ENCODE measurements at places on chromosomes 7 and 10.

- no peak for DNase-seq
These were observed 242.2 kb downstream of the TSPAN12 start for GRCh38 chr7:120615703-120616102.

DNA sequence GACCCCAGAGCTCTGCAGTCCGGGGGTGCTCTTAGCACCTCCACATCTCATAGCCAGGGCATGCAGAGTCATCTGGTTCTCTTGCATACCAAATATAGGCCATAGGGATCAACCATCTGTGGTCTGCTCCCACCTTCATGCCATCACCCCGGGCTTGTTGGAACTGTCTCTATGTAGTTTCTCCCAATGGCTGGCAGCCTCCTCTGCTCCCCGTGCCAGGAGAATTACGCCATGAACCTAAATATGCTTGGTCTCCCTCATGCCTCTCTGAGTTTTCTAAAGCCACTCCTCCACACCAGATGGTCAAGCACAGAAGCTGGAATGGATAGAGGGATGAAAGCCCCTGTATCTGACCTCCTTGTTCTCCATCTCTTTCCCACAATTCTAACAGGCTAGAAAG is 302.6 kb upstream of the MYO3A start:
- DNase-seq: no peak

DNA sequence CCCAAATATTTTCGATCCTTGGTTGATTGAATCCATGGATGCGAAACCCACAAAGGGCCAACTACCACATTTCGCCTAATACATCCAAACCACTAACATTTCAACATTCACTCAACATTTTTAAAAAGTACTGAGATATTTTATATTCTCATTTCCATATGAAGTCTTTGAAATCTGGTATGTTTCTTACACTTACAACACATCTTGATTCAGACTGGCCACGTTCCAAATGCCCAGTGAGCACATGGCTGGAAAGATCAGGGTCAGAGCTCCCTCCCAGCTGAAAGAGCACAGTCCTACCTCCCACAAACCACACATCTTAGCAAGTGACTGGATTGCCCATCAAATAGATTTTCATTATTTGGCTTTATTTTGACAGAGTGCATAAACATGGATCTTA is 18.9 kb downstream of the NCAPG2 start:
- DNase-seq: no peak

DNA sequence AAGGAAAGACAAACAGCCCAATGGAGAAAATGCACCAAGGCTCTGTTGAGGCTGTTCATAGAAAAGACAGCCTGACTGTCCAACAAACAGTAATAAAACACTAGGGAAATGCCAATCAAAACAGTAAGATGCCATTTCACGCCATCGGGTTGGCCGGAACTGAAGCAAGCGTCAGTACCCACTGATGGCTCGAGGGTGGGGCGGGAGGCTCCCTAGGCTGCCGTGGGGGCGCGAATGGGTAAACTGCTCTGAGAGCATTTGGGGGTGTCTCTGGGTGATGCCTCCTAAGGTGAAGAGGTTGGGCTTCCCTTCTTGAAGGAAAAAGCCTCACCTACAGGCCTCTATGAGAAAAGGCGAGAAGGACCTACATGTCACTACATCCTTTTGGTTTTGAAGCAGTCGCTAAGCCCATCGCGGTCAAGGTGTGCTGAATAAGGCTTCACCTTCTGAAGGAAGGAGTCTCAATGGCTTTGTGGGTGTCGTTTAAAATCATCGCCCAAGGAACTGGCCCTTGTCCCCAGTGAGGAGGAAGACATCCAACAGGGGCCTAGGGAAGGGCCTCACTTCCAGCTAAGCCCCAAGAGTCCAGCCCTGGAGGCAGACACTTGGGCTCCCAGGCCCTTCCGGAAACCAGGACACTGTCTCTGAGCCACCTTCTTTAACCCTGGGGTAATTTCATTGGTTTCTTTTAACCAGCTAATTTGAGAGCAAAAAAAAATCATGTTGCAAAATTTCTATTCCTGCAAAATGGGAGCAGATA is 98.5 kb upstream of the PPP2R2D start:
- no peak for DNase-seq

- no peak for DNase-seq
These were observed 279.8 kb downstream of the SEC23IP start for GRCh38 chr10:120172356-120172755.

- no peak for DNase-seq
These were observed 984.7 kb upstream of the CELF2 start for GRCh38 chr10:10032991-10033390.

DNA sequence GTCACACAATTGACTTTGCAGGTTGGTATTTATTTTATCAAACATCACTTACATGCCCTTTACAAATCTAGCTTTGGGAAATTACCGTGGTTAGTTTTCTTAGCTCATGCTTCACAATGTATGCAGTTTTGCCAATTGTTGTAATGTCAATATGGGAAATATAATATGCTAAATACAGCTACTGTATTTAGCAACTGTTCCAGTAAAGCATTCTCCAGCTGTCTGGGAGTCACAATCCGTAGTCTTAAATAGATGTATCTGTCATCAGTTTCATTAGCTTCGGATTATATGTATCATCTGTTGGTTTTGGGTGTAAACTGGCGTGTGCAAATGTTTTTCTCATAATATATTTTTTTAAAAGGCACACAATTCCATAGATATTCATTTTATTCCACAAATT is 19.4 kb upstream of the AHR start:
- no peak for DNase-seq

DNA sequence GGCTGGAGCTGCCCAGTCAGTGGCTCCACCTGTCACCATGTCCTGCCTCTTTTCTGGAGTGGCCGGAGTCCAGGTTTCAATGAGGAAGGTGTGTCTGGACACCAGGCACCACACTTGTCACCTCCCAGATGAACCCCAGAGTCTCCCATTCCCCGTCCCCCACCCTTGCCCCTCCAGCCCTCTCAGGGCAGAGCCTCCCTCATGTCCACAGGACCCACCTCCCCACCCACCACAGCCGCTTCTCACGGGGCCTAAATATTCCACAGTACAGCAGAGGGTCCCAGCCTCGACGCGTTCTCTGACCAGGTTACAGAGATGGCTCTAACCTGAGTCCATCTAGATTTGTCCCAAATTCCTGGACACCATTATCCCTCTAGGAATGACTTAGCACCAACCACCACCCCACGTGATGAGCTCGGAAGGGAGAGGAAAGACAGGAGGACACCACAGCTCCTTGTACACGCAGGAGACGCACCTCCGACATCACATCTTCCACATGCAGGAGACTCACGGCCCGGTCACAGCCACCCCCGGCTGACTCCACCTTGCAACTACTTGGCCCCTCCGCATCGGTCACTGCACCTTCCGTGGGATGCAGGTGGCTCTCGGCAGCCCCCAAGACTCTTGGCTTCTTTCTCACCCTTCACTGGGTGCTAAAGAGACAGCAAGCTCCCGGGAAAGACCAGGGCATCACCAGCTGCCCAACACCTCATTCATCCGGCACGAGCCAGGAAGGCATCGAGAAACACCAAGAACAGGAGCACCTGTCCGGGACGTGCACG is 560.2 kb downstream of the DNAJB6 start:
- DNase-seq: no peak

DNA sequence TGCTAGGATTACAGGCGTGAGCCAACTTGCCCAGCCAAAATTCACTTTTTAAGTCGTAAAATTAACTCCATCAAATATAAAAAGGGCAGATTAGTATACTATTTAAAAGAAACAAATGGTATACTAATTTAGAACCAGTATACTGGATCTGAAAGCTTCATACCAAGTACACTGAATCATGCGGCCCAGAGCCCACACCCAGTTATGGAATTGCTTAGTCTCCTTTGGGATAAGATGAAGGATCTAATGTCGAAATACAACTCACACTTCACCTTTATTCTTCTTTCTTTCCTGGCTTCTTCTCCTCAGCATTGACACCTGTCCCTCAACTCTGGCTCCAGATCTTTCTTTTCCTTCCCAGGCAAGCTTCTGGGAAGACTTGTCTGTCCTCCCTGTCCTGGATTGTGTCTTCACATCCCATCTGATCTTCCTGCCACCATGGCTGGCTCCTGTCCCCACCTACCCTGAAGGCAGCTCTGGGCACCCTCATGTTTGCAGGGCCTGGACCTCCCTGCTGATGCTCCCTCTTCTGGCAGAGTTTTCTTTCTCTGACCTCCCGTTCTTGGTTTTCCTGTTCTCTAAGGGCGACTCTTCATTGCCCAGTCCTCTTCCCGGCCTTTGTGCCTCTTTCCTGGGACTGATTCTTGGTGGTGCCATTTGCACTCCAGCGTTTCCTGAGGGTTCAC is 57.8 kb upstream of the CTBP2 start:
- DNase-seq: no peak

GRCh38 chr7:140609646-140610045 is 31.0 kb downstream of the DENND2A start:
- DNase-seq: no peak

DNA sequence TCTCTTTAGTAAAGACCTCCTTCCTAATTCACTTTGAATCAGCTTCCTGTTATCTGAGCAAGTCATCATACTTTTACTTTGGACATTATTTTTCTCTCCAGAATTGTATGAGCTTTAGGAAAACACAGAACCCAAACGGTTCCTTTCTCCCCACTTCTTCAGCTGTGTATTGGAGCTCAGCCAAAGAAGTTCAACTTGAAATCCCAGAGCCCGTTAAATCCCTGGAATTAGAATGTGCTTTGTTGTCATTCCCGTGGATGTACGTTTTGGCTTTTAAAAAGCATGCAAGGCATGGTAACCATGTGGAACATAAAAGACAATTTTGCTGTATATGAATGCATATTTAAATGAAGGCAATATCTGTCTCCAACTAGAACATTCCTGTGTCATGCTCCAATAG is 46.6 kb downstream of the AGMO start:
- DNase-seq: no peak

DNA sequence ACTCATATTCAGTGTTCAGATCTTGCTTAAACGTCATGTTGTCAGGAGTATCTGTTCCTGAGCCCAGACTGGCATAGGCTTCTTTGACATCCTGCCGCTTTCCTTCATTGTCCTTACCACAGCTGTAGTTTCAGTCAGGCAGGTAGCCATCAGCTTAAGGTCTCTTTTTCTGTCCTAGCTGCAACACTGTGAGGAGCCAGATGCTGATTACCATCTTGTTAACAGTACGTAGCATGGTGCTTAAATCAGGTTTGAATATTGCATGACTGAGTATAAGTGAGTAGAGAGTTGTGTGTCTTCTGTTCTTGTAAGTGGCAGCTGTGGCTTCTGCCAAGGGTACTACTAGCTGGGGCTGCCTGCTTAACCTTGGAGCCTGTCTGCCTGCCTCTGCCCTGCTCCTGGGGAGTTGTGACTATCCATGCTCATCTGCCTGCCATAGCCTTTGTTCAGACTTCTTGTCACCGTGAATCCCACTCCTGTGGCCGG is 92.6 kb downstream of the MAPK8 start:
- DNase-seq: no peak

DNA sequence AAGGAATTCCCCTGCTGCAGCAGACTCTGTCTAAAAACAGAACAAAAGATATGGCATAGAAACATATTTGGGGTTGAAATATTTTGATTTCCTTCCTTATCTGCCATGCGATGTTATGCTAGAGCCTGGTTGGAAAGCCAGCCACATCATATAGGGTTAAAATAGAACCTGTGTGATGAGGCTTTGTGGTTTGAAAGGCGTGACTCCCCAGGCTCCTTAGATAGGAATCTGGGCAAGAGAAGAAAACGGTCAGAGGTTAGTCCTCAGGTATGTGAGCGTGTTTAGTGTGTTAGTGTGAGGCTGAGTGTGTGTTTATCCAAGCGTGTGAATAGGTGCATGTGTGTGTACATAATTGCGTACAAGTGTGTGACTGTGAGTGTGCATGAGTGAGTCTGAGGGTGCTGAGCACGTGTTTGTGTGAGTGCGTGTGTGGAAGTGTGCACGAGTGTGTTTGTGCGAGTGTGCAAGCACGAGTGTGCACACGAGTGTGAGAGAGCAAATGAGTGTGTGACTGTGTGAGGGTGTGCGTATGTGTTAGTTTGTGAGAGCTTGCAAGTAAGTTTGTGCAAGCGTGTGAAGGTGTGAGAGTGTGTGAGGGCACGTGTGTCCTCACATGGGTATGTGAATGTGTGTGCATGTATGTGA is 79.9 kb downstream of the COL26A1 start:
- no peak for DNase-seq

DNA sequence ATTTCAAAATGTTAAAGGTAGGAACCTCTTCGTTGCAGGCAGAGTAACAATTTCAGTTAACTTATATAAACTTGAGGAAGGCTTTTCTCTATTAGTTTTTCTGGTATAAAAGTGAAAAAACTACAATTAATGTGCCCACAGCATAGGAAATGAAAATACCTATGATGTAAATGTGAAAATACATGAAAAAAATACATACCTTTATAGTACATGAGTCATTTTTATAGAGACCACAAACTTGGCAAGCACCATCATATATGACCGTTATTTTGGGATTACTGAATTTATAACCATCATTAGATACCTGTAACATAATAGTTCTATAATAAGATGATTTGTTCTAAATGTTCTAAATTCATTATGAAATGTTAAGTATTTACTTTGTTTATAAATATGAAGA is 42.7 kb downstream of the VWDE start:
- DNase-seq: no peak

DNA sequence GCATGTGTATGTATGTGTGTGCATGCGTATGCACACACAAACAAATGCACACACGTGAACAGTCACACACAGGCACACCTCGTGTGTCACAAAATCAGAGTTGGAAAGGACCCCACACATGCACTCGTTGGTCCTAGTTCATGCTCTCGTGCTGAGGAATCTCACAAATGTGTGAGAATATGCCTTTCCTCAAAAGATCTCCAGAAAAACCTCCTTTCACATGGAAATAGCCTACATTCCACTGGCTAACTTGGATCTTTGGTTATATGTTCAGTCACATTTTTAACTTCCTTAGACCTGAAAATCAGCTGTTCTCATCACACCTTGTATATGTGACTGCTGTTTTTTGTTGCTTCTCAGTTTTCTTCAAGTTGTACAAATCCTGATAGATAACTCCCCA is 256.7 kb downstream of the DPP6 start:
- DNase-seq: no peak

GRCh38 chr7:81714306-81714705 is 55.5 kb downstream of the HGF start:
- no peak for DNase-seq

DNA sequence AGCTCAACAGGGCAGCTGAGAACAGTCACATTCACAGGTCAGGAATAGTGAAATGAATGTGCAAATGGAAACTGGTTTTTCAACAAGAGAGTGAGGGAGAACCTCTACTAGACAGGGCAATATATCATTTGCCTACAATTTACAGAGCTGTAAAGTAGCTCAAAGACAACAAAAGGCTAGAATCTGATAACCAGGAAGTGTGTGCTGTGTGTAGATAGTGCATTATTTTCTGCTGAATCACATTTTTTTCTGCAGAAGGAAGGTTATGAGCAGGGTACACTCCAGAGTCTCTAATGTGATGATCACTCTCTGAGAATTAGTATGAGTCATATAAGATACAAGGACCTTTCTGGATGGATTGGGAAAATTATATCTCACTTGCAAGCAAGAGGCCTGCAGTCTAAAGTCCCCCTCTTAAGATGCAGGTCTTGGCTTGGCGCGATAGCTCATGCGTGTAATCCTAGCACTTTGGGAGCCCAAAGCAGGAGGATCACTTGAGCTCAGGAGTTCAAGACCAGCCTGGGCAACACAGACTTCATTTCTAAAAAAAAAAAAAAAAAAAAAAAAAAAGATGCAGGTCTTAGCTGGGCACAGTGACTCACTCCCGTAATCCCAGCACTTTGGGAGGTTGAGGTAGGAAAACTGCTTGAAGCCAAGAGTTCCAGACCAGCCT is 59.9 kb upstream of the COBL start:
- DNase-seq: no peak
